ENCODE measurements at places on chromosomes 3 and 15.

DNA sequence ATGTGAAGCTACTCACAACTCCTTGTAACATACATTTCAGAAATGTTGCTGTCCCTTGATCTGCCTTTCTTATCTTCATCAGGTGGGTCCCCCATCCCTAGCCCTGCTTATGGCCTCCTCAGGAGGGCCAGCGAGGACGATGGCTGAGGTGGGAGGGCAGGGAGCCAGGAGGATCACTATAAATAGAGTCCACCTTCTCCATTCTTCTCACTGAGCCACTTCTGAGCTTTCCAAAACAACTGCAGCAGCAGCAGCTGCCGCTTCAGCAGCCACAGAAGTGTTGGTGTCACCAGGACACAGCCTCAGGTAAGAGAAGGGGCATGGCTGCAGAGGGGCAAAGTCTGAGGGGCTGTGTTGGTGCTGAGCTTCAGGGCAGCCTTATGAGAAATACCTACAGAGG, 53.5 kb downstream of the ANAPC13 start:
- DNase-seq: no peak

DNA sequence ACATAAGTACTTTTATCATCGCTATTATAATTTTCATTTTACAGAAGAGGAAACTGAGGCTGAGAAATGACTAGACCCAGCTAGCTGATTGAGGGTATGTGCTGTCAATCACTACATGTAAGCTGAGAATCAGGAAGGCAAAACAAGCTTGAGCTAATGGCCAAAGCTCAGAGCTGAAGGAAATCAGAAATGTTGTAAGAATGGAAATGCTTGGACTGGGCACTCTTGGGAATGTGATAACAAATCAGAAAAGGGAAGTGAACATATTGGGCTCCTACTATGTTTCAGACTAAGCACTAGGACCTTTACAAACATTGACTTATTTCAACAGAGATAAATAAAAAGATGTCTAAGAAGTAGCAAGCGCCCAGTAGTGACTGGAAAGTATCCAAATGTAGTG, 33.8 kb upstream of the BOC start:
- no peak for DNase-seq

- DNase-seq: no peak
These were observed 285.9 kb upstream of the BCHE start for GRCh38 chr3:166123088-166123487.

DNA sequence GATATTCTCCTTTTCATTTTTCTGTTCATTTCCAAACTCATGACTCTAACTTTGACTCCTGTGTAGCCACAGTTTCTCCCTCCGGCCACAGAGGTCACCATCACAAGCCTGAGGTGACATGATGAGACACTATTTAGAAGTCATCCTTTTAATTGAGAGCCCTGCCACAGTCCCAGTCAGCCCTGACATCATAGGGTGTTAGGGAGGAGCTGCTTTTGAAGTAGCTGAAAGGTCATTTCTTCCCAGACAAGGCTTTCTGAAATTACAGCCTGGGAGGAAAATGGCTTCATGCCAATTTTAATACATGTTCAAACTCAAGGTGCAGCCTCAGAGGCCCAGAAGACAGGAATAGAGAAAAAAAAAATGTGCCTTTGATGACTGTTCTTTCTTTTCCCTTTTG, 532.8 kb upstream of the TGFBR2 start:
- no peak for DNase-seq

- no peak for DNase-seq
These were observed 45.3 kb downstream of the ATP13A5 start for GRCh38 chr3:193333229-193333628.

GRCh38 chr3:158443632-158444031, 127.4 kb upstream of the MLF1 start:
- no peak for DNase-seq

GRCh38 chr3:45139372-45140140, 6.6 kb downstream of the CDCP1 start:
- no peak for DNase-seq

- DNase-seq: no peak
These were observed 6.9 kb upstream of the GHRL start for GRCh38 chr3:10299679-10300078.

DNA sequence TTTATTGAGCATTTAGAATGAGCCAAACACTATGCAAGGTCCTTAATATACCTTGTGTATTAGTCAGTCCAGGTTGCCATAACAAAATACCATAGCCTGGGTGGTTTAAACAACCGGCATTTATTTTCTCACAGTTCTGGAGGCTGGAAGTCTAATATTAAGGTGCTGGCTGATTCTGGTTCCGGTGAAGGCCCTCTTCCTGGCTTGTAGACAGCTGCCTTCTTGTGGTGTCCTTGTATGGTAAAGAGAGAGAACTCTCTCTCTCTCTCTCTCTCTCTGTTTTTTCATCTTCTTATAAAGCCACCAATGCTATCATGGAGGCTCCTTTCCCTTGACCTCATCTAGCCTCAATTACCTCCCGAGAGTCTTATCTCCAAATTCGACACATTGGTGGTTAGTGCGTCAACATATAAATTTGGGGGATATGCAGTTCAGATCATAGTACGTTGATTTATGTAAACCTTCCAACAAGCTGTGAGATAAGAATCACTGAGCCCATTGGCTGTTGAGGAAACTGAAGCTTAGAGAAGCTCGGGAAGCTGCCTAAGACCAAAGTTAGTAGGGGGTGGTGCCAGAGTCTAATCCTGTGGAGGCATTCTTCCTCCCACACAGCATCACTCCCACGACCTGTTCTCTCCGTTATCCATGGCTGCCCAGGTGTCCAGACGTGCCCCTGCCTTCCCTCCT, 298.0 kb upstream of the PROK2 start:
- DNase-seq: no peak

DNA sequence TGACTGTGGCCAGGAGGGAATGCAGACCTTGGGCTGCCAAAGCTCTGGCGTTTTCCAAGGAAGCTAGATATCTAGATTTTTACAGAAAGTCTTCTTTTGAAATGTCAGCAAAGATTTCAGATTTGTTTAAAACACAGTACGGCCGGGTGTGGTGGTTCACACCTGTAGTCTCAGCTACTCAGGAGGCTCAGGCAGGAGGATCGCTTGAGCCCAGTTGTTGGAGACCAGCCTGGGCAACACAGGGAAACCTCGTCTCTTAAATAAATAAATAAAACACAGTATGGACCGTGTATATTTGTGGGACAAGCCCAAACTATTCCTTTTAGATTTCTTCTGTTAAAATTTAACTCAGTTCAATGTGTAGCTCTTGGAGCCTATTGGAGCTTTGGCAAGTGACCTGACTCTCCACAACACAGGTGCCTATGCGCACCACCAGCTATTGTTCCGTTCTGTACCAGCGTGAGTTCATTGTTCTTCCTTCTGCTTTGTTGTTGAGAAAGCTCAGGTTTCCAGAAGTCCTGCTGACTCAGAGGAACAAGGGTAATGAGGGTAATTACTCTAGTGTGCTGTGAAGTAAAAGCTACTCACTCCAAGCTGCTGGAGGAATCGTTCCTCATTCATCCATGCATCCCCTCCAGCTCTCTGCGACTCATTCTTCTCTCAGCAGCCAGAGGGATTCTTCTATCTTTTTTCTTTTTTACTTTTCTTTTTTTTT, 73.1 kb upstream of the SLC6A6 start:
- DNase-seq: no peak

- no peak for DNase-seq
These were observed 37.9 kb upstream of the RPL32 start for GRCh38 chr3:12879191-12879815.

GRCh38 chr3:188191460-188191859, 37.5 kb downstream of the LPP start:
- DNase-seq: no peak

DNA sequence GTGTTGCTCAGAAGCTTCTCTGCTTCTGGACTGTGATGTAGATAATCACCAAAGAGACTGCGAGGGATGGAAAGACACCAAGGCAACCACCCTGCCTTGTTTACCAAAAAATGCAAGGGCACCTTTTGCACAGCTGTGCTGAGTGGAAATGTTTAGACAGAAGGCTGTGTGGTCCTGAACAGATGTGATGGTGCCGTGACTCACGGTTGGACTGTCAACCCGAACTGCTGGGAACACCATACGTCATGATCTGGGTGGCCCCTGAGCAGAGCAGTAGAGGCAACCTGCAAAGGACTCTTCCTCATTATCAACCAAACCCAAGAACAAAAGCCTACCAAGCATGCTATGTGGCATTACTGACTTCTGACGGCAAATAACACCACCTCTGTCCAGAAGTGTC, 61.3 kb upstream of the LPP start:
- no peak for DNase-seq

- no peak for DNase-seq
These were observed 136.2 kb downstream of the LRTM1 start for GRCh38 chr3:54791501-54792156.

GRCh38 chr3:112847692-112848091, 1.0 kb upstream of the CD200R1L start:
- DNase-seq: no peak

DNA sequence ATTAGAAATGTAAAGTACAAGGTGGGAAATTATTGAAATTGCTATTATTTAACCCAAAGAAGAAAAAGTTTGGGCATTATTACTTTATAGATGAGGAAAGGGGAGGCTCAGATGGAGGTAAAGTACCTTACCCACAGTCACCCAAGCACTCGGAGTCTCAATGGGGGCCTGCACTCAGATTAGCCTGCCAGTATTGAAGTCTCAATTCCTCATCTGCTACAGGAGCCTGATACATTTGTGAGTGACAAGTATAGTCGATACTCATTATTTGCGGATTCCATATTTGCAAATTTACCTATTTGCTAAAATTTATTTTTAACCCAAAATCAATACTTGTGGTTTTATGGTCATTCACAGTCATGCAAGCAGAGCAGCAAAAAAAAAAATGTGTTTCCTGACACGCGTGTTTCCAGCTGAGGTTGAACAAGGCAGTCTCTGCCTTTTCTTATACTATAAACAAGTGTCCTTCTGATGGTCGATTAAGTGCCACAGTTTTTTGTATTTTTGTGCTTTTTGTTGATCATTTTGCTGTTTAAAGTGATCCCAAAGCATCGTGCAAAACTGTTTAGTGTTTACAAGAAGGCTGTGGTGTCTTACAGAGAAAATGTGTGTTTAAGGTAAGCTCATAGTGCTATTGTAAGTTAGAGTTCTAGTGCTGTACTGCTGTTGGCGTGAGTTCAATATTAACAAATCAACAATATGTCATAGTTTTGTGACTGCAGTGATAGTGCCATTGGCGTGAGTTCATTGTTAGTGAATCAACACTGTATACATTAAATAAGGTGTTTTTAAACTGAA, 48.0 kb downstream of the ARHGEF26 start:
- DNase-seq: peak; percentile 10

GRCh38 chr3:23325466-23326065, 122.4 kb downstream of the UBE2E2 start:
- DNase-seq: no peak

DNA sequence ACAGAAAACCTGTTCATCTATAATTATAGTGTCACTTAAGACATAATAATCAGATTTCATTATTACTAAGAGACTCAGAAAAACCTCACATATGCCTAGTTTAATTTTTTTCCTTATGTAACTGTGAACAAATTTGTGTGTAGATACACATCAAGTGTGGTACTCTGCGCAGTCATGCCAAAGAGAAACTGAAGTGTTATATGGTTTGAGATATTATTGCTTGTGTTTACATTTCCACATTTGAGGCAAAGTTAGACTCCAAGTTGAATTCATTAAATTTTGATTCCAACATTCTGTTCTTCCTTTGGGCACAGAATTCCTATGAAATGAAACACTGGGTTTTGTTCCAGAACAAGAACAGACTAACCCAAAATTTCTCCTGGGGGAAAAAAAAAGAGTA, 2.2 kb downstream of the MBNL1 start:
- no peak for DNase-seq

GRCh38 chr3:58010562-58010961, 2.3 kb downstream of the FLNB start:
- no peak for DNase-seq

DNA sequence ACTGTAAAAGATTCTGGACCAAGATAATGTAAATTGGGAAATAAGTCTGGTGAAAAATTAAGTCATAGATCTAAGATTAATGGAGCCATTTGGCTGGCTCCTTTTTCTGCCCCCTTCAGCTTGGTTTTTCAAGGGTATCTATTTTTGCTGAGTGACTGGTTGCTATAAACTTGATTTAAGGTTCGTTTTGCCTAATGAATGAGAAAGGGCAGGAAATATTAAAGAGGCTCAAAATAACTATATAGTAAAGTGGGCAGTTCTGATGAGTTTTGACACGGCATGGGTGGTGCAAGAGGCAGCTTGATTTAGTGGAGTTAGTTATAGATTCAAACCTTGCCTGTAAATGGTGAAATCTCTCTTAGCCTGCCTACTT, 140.7 kb downstream of the STAC start:
- no peak for DNase-seq

- no peak for DNase-seq
These were observed 31.7 kb upstream of the UTS2B start for GRCh38 chr3:191362037-191362436.

- no peak for DNase-seq
These were observed 44.8 kb downstream of the FILIP1L start for GRCh38 chr3:100069472-100069871.

DNA sequence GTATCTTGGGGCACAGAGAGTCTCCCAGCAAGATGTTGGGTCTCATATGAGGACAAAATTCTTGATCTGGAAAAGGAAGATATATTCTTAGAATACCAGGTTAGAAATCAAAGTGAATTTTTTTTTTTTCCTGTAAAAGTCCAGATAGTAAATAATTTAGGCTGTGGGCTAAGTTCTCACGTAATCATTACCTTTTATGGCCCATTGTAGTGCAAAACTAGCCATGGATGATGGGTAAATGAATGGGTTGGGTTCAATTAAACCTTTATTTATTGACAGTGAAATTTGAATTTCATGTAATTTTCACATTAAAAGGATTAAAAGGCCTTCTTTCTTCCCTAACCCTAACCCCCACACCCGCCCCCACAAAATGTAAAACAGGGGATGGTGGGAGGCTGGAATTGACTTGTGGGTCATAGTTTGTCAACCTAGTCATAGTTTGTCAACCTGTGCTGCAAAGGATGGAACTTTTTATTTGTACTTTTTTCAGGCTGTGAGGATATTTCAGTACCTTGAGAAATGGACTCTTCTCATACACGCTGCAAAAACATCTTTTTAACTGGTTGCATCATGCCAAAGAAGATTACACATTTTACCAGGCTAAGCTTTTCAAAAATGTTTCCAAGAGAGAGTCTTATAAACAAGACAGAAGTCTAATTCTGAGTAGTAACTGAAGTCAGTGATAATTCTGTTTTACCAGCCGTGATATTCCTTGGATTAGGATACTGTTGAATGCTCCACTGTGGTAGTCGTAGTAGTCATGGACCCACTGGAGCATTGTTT, 138.8 kb downstream of the AKAP13 start:
- no peak for DNase-seq

DNA sequence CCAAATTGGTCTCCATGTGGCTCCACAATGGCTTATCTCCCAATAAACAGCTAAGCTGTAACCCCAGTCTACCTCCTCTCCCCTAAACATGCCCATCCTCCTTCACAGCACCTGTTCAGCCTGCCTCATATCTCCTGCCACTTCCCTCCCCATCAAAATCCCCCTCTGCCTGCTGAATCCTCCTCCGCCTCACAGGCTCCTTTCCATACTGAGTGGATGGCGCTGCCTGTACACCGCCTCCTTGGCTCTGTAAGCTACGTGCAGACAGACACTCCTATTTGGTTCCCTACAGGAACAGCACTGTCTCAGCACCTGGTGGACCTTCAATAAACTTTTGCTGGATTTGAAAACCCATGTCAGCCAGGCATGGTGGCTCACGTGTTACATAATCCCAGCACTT, 53.7 kb downstream of the ADCY5 start:
- no peak for DNase-seq
